Endothelial cell of umbilical vein (primary cell): ENCODE measurements at places on chromosomes 2 and 18. TPM values are rescaled to one million over a fixed set of nuclear protein-coding genes. Genes with fewer than 3 reads are reported as not detected.

GRCh38 chr2:133606616-133607015, 38.4 kb upstream of the NCKAP5 start:
- H3K36me3 ChIP-seq = no peaks in the 10 kb centered on the region
- H3K4me3 ChIP-seq = no peak overlapping the region
- no peaks in the 10 kb centered on the region for H3K27me3 ChIP-seq
- DNase-seq = no peak

The MEIS1 gene
- polyA plus RNA-seq = 8.1 and 10.0 TPM in 2 replicates

DNA sequence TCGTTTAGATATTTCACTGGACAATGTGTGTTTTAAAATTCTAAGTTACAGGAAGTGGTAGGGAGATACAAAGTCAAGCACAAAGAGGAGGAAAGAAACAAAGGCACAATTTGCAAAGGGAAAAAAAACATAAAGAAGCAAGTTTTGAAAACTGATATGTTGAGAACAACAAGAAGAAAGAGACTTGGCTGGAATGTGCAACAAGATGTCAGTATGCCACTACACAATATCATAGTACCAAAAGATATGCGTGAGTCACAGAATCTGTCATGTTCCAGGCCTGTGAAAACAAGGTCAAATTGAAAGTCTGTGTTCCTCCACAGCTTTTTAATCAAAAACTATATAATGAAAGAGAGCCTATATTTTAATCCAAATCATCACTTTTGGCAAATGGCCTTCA, 12.0 kb downstream of the EXOC6B start:
- H3K4me3 ChIP-seq = no peak overlapping the region
- peak; percentile 50 for DNase-seq
- peak overlapping the region; percentile 12 for H3K27ac ChIP-seq
- no peaks in the 10 kb centered on the region for H3K36me3 ChIP-seq
- H3K4me1 ChIP-seq = peaks cover 7% of the 10 kb centered on the region

The DARS1 gene
- polyA plus RNA-seq = 17.9 and 20.9 TPM in 2 replicates

- H3K36me3 ChIP-seq = no peaks in the 10 kb centered on the region
- H3K27me3 ChIP-seq = peaks cover 4% of the 10 kb centered on the region
- no peak overlapping the region for H3K4me3 ChIP-seq
Observed at GRCh38 chr2:151198645-151199044, 63.0 kb downstream of the RBM43 start.

The CXCR1 gene
- not detected in 2 replicates for polyA plus RNA-seq

GRCh38 chr2:209125291-209125690, 298.6 kb upstream of the MAP2 start:
- no peaks in the 10 kb centered on the region for H3K4me1 ChIP-seq
- H3K27ac ChIP-seq = no peak overlapping the region
- H3K27me3 ChIP-seq = no peaks in the 10 kb centered on the region
- no peak for DNase-seq

The EHD3 gene
- 6.5 and 6.9 TPM in 2 replicates for polyA plus RNA-seq

The KCMF1 gene
- 45.5 and 49.3 TPM in 2 replicates for polyA plus RNA-seq

DNA sequence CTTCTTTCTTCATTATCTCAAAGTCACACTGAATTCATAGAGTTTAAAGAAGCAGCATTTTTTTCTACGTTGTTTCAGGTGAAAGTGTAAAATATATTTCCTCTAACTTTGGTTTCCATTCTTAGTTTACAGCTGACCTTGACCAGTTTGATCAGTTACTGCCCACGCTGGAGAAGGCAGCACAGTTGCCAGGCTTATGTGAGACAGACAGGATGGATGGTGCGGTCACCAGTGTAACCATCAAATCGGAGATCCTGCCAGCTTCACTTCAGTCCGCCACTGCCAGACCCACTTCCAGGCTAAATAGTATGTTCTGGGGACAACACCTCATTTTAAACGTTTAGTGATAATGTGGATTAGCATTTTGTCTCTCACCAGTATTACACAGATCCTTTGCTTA, 82.4 kb downstream of the PTRHD1 start:
- H3K4me1 ChIP-seq = no peaks in the 10 kb centered on the region
- no peaks in the 10 kb centered on the region for H3K36me3 ChIP-seq
- DNase-seq = no peak
- no peaks in the 10 kb centered on the region for H3K27me3 ChIP-seq

The IRS1 gene
- polyA plus RNA-seq = 0.10 and 0.13 TPM in 2 replicates

DNA sequence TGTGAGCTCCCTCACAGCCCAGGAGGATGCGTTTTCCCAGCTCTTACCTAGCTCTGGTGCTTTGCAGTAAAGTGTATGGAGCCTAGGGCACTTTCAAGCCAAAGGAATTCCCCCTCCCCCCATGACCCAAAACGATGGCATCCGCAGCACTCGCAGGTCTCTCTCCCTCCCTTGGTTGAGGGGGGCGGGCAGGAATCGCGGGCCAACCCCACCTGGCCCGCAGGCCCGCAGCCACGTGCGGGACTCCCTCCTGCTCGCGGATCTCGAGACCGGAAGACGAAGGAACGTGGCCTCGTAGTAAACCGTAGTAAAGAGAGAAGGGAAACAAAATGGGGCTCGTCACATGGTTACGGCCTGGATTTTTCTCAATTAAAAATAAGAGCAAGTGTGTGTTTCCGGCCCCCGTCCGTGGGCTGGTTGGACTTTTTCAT, 8.5 kb downstream of the IRS1 start:
- H3K36me3 ChIP-seq = no peaks in the 10 kb centered on the region
- peaks cover 22% of the 10 kb centered on the region for H3K27me3 ChIP-seq
- H3K4me1 ChIP-seq = peaks cover 4% of the 10 kb centered on the region
- peak overlapping the region; percentile 69 for H3K4me3 ChIP-seq
- peak overlapping the region; percentile 3 for H3K27ac ChIP-seq
- peak; percentile 49 for DNase-seq

- H3K36me3 ChIP-seq = no peaks in the 10 kb centered on the region
- no peak within 1 kb of the TSS for H3K27ac ChIP-seq
- H3K27me3 ChIP-seq = peaks cover 37% of the 10 kb centered on the region
- H3K4me3 ChIP-seq = no peak within 1 kb of the TSS
- no peaks in the 10 kb centered on the region for H3K4me1 ChIP-seq
- no peak for DNase-seq
Observed at GRCh38 chr2:119523952-119524694, at the start of gene SCTR. Gene SCTR, minus strand, starts transcription at chr2:119524483. Its CDS starts 257 bp downstream, at chr2:119524226.

GRCh38 chr2:229231328-229231868, 39.7 kb downstream of the PID1 start:
- no peaks in the 10 kb centered on the region for H3K27me3 ChIP-seq
- H3K4me3 ChIP-seq = no peak overlapping the region
- no peak for DNase-seq
- H3K36me3 ChIP-seq = no peaks in the 10 kb centered on the region
- H3K27ac ChIP-seq = no peak overlapping the region

The HOXD1 gene
- polyA plus RNA-seq = 6.6 and 8.7 TPM in 2 replicates

GRCh38 chr18:60044290-60045006, 144.7 kb downstream of the PMAIP1 start:
- no peaks in the 10 kb centered on the region for H3K36me3 ChIP-seq
- H3K4me1 ChIP-seq = no peaks in the 10 kb centered on the region
- H3K27me3 ChIP-seq = no peaks in the 10 kb centered on the region

The APOB gene
- polyA plus RNA-seq = 0.06 and 0.07 TPM in 2 replicates

- H3K4me3 ChIP-seq = no peak overlapping the region
- DNase-seq = no peak
- no peak overlapping the region for H3K27ac ChIP-seq
Observed at GRCh38 chr2:237306083-237306786, 107.7 kb downstream of the COL6A3 start.

DNA sequence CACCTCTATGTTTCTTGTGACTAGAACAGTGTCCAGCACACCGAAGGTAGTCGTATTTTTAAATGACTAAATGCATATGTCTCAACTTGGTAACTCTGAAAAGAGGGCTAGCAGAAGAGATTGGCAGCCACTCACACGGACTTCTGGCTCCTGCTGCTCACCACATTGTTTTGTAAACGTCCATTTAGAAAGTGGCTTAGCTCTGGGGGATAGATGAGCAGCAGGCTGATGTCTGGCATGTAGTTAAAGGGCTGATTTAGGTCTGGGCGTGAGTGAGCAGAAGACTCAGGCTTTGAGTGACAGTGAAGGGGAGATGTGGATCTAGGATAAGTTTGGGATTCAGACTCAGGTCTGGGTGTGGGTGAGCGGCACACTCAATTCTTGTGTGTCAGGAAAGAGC, 372.9 kb upstream of the HS6ST1 start:
- no peaks in the 10 kb centered on the region for H3K36me3 ChIP-seq
- H3K27me3 ChIP-seq = no peaks in the 10 kb centered on the region
- H3K27ac ChIP-seq = no peak overlapping the region
- DNase-seq = no peak

The IL1RL1 gene
- 27.9 and 32.2 TPM in 2 replicates for polyA plus RNA-seq

DNA sequence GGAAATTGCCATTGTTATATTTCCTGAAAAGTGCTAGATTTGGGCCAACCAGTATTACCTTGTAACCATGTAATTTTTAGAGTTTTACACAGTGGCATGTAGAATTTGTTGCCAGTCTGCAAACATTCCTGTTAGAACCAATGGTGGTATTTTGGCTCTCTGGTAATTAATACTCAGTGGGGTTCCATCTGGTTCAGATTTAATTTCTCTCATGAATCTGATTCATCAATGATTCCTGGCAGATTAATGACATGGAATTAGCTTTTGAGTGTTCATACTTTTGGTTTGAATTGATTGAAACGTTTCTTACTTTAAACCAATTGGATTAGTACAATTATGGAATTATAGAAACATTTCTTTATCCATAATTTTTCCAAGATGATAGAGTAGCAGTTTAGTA, 93.2 kb downstream of the MC4R start:
- no peaks in the 10 kb centered on the region for H3K36me3 ChIP-seq
- no peaks in the 10 kb centered on the region for H3K27me3 ChIP-seq
- H3K4me3 ChIP-seq = no peak overlapping the region
- H3K27ac ChIP-seq = no peak overlapping the region
- no peaks in the 10 kb centered on the region for H3K4me1 ChIP-seq

- H3K4me3 ChIP-seq = no peak overlapping the region
- no peaks in the 10 kb centered on the region for H3K27me3 ChIP-seq
- no peaks in the 10 kb centered on the region for H3K36me3 ChIP-seq
- peaks cover 36% of the 10 kb centered on the region for H3K4me1 ChIP-seq
Observed at GRCh38 chr2:37827455-37827854, 97.6 kb upstream of the RMDN2 start.

DNA sequence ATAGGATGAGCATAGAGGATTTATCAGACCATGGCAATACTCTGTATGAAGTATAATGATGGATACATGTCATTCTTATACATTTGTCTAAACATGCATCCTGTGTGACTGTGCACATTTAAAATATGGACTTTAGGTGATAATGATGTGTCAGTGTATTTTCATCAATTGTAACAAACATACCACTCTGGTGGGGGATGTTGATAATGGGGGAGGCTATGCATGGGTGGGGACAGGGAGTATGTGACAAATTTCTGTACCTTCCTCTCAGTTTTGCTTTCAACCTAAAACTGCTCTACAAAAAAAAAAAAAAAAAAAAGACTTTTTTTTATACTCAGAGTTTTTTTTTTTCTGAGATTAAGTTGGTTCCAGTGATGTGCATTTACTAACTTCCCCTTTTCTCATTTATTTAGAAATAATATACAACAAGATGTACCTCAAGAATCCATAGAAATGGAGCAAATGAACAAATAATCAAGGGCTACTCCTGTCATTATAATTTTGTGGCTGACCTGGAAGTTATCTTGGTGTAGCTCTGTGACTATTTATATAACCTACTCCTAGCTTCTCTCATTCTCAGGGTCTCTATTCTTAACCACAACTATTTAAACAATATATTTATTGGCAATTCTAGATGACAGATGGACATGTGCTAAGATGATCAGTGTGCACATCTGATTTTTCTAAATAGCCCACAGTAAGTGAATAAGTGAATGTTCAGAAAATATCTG, 108.9 kb upstream of the ITGA4 start:
- no peaks in the 10 kb centered on the region for H3K4me1 ChIP-seq
- no peak overlapping the region for H3K27ac ChIP-seq
- DNase-seq = no peak
- no peaks in the 10 kb centered on the region for H3K27me3 ChIP-seq
- H3K4me3 ChIP-seq = no peak overlapping the region
- H3K36me3 ChIP-seq = no peaks in the 10 kb centered on the region

The EN1 gene
- polyA plus RNA-seq = not detected in 2 replicates

The NPAS2 gene
- polyA plus RNA-seq = 29.0 and 34.7 TPM in 2 replicates

The RFX8 gene
- 0.16 and 0.21 TPM in 2 replicates for polyA plus RNA-seq

- no peak overlapping the region for H3K27ac ChIP-seq
- H3K4me1 ChIP-seq = no peaks in the 10 kb centered on the region
- no peak for DNase-seq
- no peak overlapping the region for H3K4me3 ChIP-seq
- H3K36me3 ChIP-seq = no peaks in the 10 kb centered on the region
Observed at GRCh38 chr2:9795071-9795470, 48.2 kb upstream of the TAF1B start.

DNA sequence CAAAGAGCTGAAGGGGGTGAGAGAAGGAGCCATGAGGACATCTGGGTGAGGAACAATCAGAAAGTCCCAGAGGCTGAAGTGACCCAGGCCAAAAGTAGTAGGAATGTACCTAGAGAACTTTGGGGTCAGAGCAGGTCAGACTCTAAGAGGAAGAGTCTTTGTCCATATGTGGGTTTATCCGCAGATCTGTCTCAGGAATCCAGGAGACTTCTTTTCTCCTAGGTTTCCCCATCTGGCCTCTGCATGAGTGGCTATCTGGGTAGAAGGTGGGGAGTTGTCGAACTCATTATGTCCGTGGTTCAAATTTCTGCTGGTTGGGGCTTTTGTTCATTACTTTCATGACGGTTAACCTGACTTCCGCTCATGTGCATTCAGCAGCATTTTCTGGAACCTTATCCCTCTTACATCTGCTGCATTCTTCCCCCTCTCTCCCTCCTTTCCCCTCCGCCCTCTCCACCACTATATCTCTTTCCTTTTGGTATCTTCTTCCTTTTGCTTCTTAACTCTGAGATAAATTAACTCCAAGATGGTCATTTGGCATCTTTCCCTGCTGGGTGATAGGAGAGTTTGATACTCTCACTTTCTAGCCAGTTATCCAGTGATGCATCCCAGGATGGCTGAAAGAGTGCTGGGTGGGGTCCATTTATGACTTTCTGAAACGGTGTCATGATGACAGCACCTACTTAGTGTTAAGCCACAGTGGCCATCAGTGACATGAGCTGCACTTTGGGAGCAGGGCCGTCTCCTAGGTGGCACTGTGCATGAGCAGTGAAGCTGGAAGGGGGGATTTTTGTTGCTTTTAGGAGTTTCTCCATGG, 2.1 kb downstream of the LIPG start:
- peak overlapping the region; percentile 83 for H3K4me3 ChIP-seq
- H3K4me1 ChIP-seq = peaks cover 37% of the 10 kb centered on the region
- no peak for DNase-seq
- no peaks in the 10 kb centered on the region for H3K27me3 ChIP-seq
